ENCODE measurements at places on chromosomes 6 and 20. TPM values are rescaled to one million over a fixed set of nuclear protein-coding genes. Genes with fewer than 3 reads are reported as not detected.
A peak's percentile ranks its signal among the peaks of the same experiment; 100 is the strongest.

The MATN4 gene
- total RNA-seq: 0.30 TPM

The ENPP3 gene
- total RNA-seq: 0.96 TPM

DNA sequence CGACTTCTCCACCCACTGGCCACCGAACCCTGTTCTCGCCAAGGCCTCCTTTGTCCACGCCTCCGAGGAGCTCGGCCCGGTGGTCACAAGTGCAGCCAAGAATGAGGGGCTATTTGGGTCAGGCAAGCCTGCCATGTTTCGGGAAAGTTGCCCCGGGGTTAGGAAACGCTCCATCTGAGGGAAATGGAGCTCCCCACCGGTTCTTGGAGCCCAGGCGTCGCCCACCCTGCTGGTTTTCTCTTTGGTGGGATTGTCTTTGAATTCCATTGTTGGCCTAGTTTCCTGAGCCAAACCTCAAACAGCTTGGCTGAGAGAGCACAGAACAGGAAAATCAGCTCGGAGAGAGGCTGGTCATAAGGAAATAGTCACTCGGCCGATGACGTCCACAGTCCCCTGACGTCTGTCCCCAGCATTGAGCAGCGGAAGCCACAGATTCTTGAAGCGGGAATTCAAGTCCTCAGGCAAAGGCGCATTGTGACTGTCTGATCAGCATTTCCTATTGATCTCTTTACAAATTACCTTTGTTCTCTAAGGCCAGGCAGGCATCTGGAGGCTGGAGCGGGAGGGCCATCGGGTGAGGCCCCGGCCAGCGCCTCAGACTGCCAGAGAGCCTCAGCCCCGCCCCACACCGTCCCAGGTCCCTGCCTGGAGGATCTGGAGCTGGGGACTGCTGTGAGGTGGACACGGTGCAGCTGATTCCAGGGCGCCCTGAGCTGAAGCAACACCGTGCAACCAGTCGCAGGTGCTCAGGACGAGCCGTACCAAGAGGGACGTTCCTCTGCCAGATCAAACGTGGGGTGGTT lies 138.6 kb downstream of the DLL1 start:
- no peak for DNase-seq

GRCh38 chr6:90233994-90234393 lies 62.6 kb downstream of the BACH2 start:
- peak; percentile 78 for DNase-seq

DNA sequence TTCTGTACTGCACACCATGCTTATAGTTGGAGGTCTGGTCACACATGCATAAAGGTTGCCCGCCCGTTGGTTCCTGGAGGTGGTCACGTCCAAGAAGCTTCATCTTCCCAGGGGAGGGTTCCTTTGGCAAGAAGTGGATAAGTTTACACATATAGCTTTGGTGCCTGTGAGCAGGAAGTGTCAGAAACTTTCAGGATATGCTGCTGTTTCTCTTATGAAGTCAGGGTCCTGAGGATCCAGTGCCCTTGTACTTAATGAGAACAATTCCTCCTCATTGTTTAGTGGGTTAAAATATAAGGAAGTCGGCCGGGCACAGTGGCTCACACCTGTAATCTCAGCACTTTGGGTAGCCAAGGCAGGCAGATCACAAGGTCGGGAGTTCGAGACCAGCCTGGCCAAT lies 115.5 kb upstream of the DUSP22 start:
- no peak for DNase-seq

DNA sequence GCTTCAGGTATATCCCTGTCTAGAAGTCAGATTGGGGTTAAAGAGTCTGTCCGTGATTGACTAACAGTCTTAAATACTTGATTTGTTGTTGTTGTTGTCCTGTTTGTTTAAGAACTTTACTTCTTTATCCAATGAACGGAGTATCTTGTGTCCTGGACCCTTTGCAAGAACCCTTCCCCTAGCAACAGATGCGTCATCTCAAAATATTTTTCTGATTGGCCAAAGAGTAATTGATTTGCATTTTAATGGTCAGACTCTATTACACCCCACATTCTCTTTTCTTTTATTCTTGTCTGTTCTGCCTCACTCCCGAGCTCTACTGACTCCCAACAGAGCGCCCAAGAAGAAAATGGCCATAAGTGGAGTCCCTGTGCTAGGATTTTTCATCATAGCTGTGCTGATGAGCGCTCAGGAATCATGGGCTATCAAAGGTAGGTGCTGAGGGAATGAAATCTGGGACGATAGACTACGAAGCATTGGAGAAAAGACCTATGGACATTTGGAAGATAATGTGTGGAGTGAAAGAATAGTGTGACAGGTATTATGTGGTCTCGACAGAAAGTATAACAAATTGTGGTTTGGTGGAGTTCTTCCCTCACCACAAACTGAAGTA lies at the start of gene HLA-DRA:
TSS of gene HLA-DRA (plus strand) at position 286 of the 613 bp plus-strand sequence. CDS start at position 350, 64 bp downstream.
- DNase-seq: no peak

GRCh38 chr6:131212913-131213312 lies 77.6 kb downstream of the AKAP7 start:
- DNase-seq: no peak

- no peak for DNase-seq
Observed at GRCh38 chr6:38725414-38726183, 10.5 kb downstream of the DNAH8 start.

DNA sequence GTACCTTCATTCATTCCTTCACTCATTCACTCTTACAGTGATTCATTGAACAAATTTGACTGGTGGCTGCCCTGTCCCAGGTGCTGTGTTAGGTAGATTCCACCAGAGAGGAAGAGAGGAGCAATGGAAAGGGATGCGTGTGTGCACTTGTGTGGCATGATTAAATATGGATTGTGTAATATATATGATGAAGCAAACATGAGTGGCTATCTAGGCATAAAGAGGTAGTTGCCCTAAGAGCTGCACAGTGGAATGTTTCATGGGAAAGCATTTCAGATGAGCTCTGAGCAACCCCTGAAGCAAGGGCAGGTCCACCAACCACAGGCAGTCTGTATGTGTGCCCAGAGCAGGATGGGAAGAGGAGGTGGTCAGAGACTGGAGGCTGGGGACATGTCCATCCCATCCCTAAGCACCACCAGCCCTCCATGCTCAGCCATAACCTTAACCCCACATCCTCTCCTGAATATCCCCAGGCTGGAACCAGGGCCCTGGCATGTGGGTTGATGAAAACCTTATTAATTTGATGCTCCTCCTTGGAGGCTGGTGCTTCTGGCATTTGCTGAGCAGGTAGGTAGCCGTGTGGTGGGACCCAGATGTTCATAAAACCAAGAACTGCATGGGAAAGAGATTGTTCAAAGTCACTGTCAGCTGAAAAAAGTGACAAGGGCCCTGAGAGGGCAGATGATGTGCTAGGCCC lies 226.2 kb downstream of the SYNDIG1 start:
- DNase-seq: no peak

GRCh38 chr20:43938932-43939761 lies 24.5 kb downstream of the TOX2 start:
- DNase-seq: no peak
